ENCODE measurements at places on chromosomes 6 and 20.

- peak; percentile 60 for DNase-seq
Measured at GRCh38 chr20:58209652-58210397, 18.6 kb downstream of the ANKRD60 start.

DNA sequence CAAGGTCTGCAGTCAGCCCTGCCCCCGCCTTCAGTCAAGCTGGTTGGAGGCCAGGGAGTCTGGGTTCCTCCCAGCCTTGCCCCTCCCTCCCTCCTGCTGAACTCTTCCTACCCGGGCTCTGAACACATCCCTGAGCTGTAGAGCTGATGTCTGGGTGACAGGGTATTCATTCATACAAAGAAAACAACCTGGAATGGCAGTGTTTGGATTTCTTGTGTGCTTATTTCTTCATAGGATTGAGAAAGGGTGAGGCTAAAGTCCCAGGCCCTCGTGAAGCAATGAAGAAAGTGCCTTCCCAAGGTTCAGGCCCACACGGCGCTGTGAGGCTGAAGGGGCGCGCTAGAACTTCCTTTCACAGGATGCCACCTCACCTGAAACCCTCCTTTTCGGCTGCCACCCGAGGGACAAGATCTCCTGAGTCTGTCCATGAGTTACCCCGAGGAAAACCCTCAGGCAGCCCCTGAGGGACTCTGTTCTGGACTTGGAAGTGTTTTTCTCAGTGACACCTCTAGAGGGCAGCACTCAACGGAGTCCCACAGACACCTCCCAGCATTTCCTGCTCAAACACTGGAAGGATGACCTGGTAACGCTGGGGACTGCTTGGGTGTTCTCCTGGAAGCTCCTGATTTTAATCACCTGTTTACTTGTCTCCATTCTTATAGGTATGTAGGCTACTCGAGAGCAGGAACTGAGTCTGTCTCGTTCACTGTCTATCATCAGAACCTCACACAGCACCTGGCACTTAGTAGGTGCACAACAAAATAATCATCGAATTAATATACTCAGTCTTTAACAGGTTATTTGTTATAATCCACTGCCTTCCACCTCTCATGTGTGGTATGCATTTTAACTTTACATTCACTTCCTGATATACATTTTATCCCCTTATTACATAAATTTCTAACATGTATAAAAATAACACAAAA lies 11.8 kb upstream of the GSTA1 start:
- peak; percentile 64 for DNase-seq

DNA sequence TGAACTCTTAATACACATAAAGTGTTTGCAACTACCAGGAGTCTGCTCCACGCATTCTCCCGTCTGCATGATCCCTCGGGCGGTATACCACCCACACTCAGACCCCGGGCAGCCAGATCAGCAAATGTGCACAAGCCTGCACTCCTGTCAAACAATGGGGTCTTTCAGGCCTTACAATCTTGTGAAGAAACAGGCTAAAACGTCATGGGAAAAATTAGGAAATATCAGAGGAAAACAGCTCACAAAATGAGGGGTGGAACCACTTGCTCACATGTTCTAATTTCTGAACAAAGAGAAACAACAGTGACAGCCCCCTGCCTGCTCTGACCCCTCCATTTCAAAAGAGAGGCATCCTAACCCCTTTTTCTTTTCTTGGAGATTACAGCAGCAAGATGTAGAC lies 69.4 kb downstream of the BACH2 start:
- DNase-seq, result no peak

DNA sequence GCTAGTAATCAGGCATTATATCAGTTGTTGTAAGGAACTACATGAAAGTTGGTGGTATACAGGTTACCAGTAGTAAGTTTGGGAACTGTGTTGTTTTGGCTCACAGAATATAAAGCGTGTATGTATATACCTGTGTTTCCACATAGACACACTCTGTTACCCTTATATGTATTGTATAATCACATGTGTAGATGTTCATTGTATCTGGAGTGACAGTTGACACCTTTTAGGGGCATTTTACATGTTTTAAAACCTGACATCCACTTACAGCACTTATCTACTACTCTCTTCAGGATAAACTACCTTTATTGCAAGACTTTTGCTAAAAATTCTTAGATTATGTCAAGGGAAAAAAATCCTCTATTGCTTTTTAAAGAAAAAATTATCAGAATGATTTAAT lies 228.9 kb downstream of the LAMA2 start:
- DNase-seq, result no peak

DNA sequence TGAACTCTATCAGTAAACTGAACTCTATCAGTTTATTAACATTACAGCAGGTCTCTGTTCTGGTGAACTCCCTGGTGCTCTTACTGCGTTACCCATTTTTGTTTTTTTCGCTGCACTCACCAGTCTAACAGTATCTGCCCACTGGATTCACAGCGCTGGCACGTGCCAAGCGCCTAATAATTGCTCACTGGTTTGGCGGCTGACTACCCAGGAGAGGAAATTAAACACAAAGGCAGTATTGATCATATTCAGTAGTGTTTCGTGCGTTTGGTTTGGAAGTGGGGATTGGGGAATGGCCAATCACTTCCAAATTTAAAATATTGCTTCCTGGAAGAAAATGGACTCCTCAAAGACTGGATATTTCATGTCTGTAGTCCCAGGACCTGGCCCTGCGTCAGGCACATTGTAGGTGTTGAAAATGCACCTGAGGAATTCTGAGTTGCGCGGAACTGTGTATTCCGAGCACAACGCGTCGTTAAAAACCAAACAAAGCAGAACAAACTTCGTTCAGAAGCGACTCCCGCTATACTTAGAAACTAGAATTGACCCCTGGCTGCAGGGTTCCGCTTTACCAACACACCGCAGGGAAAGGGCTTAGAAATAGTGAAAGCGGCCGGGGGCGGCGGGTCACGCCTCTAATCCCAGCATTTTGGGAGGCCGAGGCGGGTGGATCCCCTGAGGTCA lies 1.1 kb upstream of the RPS12 start:
- peak; percentile 46 for DNase-seq

- DNase-seq, result no peak
Measured at GRCh38 chr20:46122516-46123481, 4.7 kb downstream of the CD40 start.

GRCh38 chr6:37049758-37050044 lies 44.2 kb downstream of the FGD2 start:
- DNase-seq, result no peak

GRCh38 chr6:12608016-12608860 lies 108.3 kb upstream of the PHACTR1 start:
- peak; percentile 56 for DNase-seq

GRCh38 chr6:89643406-89643805 lies 4.9 kb upstream of the LYRM2 start:
- DNase-seq, result no peak

DNA sequence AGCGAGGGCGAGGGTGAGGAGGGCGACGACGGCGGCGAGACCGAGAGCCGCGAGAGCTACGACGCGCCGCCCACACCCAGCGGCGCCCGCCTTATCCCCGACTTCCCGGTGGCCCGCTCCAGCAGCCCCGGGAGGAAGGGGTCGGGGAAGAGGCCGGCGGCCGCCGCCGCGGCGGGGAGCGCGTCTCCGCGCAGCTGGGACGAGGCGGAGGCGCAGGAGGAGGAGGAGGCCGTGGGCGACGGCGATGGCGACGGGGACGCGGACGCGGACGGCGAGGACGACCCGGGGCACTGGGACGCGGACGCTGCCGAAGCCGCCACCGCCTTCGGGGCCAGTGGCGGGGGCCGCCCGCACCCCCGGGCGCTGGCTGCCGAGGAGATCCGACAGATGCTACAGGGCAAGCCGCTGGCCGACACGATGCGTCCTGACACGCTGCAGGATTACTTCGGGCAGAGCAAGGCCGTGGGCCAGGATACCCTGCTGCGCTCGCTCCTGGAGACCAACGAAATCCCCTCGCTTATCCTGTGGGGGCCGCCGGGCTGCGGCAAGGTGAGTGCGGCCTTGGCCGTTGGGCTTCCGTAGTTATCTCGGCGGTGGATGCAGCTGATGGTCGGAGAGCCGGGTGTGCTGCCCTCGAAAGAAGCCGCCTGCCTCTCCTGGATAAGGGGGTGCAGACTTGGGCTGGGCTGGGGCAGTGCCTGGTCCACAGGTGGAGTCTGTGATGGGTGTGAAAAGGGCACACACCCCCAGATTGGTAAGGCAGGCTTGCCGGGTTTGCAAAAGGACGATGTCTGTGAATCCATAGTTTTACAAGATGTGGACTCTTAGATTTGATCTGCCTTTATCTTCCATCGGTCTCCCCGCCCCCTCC lies 938 bp downstream of the WRNIP1 start:
- peak; percentile 52 for DNase-seq

- no peak for DNase-seq
Measured at GRCh38 chr6:119067091-119067490, 11.4 kb downstream of the FAM184A start.

- peak; percentile 34 for DNase-seq
Measured at GRCh38 chr6:111464184-111464583, 18.8 kb downstream of the REV3L start.

GRCh38 chr6:62345962-62346689 lies 60.1 kb upstream of the KHDRBS2 start:
- no peak for DNase-seq

DNA sequence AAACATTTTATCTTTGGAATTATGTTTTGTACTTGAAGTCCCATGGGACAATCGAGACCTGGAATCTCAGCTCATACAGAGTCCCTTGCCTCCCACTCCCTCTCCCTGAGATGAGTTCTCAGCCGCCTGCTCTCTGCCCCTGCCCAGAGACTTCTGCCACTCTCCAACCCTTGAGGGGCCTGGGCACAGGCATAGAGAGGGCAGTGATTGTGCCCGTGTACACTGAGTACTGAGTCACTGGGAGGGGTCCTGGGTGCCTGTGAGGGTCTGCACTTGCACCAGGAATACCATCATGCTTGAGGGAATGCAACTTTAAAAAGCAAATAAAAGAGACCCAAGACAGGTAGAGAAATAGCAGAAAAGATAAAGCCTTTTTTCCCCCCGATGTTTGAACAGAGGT lies 453.8 kb upstream of the HS3ST5 start:
- DNase-seq, result no peak

GRCh38 chr20:37314099-37314498 lies 24.6 kb downstream of the MANBAL start:
- DNase-seq, result no peak

GRCh38 chr6:14401246-14401645 lies 283.7 kb downstream of the CD83 start:
- DNase-seq, result peak; percentile 36

DNA sequence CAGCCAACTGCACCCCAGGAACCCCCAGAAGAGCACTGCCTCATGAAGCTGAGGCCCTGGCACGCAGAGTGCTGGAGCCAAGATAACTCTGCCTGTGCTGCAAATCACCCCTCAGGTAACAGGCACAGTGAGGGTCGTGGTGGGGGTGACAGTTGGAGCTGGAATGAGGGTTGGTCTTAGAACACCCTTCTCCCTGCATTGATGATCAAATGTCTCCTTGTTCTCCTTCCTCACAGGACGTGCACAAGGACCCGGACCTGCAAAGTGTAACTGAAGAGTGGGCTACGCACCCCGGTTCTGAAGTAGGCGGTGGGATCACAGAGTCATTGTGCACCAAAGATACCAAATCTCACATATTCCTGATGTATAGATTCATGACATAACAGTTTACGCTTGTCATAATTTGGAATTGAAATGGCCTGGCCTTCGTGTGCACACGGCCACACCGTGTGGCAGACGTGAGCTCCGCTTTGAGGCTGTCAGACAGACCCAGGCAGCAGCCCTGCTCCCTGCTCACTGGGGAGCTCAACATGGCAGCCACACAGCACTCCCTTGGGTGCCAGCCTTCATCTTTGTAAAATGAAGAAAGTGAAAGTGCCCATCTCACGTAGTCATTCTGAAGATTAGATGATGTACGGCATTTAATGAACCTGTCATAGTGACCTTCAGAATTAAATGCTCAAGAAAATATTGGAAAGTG lies 8.8 kb downstream of the THBS2 start:
- DNase-seq, result no peak

DNA sequence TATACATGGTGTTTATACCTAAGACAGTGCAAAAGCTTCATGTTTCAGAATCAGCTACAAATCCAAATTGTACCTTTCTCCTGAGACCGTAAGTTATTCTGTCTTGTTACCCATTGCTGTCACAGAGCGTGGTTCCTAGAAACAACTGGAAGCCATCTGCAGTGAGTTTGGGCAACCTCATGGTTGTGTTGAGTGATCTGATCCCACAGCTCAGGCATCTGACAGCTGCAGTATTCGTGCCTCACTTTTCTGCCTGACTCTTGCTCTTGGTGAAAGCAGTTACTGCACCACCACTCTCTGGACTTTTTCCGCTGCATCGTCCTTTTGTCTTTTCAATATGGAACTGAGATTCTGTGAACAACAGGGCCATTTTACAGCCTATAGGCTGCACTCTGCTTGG lies 752.6 kb downstream of the MAFB start:
- DNase-seq, result no peak

DNA sequence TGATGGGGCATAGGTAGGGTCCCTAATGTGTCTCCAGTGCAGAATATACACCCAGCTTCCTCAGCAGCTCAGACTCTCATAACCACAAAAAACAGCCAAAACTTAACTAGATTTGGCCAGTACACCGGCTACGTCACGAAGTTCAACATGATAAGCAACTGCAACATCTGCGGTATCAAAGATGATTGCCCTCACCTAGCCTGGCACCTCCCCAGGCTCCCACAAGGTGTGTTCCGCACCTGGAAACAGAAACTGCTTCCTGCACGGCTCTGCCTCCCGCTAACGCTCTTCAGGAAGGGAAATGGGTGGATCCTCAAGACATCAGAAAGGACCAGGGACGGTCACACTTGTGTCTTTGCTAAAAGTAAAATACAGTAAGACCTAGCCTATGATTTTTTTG lies 9.5 kb downstream of the TXNDC5 start:
- DNase-seq, result no peak

DNA sequence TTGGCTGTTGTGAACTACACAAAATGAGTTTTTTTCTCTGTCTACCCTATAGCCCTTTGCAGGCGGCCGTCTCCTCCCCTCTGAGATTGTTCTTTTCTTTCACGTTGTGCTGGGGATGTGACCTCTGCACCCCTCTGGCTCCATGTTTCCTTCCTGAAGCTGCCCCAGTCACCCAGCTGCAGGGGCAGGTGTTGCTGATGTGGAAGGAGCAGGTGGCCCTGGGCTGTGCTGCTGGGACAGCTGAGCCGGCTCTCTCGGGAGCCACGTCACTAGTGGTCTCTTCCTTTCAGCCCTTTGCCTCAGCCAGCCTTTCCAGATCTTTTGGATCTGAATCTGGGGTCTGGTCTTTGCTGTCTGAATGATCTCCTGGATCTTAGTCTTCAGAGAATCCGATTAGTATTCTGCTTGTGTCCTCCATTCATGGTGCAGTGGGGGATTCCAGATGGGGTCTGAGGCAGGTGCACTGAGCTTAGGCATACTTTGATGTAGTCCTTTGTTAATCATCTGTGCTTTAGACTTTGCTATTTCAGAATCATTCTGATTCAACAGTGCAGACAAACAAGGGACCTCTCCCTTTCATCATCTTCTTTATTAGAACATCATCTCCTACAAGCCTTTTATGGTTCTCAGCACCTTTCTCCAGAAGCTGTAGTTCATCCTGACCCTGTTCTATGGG lies 31.4 kb downstream of the TMEM181 start:
- DNase-seq, result no peak

DNA sequence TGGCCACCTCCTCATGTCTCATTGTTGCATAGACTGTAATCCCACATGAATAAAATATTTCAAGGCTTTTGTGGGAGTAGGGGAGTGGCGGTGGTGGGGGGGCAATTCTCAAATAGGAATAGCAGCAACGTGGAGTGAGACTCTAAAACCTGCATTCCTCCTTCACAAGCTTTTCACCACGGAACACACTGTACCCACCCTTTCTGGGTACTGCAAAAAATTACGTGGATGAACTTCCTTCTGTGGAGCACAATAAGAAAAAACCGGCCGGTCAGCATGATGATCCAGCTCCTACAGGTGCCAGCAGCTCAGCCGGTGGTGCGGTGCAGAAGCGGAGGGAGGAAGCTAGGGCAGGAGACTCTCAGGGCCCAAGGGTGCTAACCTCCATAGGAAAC lies 930 bp upstream of the RRAGD start:
- DNase-seq, result no peak

Measured in fibroblast of skin of right biceps (primary cell).